ENCODE measurements at places on chromosomes 16 and 17.

DNA sequence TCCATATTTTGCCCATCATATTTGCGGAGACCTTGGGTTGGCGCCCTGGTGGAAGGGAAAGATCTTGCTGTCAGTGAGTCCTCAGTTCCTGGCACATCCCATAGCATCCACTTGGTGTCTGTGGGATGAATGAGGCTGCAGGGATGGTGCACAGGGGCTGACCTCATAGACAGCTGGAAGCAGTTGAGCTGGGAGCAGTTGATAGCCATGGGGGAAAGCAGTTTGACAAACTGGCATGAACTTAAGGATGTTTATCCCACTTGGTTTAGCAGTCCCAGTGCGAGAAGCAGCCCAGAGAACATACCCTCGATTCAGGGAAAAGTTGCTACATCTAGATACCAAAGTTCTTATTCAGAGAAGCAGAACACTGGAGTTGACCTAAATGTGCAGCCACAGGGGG is 80.7 kb downstream of the SNX29 start:
- no peak for DNase-seq

DNA sequence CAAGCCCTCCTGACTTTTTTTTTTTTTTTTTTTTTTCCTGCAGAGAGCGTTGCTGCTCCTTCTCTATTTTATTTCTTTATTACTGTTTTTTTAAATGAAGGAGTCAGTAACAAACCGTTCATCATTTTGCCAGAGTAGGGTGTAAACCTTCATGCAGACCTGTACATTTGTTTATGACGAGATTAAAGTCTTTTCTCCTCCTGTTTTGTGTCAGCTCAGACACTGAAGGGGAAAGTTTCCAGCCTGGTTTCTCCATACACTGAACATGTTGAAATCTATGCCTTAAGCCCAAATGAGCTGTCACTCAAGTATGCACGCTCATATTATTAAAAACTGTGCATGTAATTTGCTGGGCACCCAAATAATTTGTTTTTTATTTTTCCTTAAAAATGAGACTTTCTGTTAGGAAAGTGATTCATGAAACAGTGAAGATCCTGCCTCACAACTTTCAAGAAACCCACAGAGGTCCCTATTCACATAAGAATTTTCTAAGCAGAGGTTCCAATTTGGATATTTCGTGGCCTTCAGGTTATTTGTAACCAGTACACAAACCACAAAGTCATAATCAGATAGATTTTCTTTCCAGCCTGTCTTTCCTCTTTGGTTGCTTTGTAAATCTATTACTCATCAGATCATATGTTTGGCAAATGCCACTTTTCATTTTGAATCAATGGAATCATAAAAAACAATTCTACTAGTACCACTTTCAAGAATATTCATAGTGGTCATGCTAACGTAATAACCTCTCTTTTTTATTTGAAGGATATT is 700.3 kb downstream of the MAF start:
- DNase-seq = no peak

DNA sequence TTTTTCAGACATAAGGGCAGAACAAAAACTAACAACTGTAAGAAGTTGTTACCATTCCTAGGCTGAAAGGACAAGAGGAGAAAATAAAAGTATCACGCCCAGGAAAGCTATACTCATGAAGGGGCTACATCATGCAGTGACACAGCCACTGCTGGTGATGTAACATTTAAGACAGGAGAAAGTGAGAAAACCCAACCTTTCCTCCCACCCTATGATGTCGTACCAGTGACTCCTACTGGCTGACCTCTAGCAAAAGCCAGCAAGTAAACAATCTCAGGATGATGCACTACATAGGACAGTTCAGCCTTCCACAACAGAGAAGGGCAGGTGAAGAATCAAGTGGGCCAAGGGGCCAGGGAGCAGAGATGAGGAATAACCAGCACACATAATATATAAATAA is 14.0 kb upstream of the OR1E2 start:
- DNase-seq = peak; percentile 18

- no peak for DNase-seq
These were observed 32.2 kb upstream of the MLKL start for GRCh38 chr16:74732707-74733350.

DNA sequence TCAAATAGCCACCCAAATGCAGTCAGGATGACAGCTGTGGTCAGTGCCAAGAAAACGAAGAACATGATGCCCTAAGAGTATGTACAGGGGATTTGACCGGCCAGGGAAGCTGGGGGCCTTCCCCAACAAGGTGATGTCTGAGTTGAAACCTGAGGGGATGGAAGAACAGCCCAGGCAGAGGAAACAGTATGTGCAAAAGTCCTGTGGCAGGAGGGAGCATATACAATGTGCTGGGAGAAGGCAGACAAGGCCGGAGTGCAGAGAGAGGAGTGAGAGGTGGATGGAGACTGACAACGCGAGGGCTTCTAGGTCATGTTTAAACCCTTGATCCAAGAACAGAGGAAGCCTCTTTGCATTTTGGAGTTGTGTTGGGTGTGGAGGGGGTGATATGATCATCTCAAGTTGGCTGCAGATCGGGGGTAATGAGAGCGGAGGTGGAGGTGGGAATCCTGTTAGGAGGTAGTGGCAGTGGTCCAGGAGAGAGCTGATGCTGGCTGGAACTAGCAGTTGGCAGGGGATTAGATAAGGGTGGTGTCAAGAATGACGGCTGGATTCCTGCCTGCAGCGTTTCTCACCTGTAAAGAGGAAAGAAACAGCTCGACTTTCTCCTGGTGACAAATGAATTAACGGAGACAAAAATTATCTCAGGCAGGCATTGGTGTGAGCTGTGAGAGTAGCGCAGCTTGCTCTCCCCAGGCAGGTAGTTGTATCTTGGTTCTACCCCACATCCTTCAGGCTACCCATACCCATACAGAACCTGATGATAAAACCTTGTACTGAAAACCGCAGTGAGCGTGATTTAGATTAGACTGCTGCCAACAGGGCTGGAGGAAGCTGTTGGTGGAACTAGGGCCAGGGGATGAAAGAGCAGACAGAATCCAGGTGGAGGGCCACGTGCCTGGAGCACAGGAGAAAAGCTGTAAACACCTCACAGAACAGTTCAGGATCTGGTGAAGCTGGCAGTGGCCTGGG is 37.2 kb upstream of the NGFR start:
- DNase-seq = no peak

- no peak for DNase-seq
These were observed 5.9 kb downstream of the CA5A start for GRCh38 chr16:87930456-87930855.

DNA sequence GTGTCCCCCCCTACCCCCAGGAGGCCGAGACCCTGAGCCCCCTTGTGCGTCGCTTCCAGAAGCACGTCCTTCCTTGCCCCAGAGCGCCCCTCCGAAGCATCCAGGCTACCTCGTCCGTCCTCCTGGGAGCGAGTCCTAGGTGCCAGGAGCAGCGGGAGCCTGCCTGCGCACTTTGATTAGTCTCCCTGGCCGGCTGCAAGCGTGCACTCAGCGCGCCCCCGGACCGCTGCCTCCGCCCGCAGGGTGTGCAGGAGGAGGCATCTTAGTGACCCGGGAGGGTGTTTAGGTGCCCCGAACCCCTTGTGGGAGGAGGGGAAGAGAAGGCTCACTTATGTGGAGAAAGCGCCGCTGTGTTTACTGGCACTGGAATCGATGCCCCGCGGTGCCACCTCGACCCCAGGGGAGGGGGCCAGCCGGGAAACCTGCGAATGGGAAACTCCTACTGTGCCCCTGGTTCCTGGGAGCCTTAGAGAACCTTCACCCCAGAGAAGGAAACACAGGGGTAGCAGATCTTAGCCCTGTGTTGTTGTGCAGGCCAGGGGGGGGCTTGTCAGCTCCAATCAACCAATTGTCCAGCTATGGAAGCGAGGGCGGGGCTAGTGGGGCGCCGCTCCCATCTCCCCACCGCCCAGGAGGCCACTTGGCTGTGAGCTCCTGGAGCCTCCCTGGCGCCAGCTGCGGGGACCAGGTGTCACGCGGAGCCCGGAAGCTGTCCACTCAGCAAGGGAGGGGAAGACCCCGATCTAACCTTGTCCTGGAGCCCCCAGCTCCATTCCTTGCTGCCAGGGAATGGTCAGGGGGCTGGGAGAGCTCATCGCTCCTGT is 922.8 kb upstream of the EEF2KMT start:
- DNase-seq = no peak

DNA sequence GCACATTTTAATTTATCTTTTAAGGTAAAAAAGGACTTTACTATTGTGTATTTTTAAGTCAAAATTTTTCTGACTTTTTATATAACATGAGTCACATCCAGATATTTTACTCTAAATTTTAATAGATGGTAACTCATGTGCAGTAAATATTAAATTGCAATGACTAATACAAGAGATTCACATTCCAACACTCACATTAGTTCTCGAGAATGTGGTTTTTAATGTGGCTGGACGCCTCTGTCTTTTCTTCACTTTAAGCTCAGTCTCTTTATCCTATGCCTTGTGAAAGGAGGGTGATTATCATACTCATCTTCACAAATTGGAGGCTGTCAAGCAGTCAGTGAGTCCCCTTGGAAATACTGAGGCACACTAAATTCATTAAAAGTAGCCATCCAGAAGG is 315.6 kb downstream of the HS3ST3B1 start:
- DNase-seq = no peak

GRCh38 chr17:74605361-74605760 is 13.3 kb upstream of the CD300LD start:
- DNase-seq = no peak

DNA sequence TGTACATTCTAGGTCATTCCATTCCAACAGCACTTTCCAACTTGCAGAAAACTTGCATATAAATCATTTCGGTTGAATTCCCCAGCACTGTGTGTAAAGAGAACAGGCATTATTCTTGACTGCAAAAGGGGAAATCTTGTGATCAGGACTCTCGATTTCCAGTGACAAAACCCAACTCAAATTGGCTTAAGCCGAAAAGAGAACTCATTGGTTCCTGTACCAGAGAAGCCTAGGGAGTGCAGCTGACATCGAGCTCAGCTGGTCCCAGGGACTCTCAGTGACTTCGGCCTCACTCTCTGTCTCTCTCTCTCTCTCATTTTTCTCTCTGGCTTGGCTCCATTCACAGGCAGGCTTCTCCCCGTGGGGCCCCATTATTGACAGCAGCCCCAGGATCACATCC is 30.7 kb downstream of the CD300LF start:
- DNase-seq = no peak

DNA sequence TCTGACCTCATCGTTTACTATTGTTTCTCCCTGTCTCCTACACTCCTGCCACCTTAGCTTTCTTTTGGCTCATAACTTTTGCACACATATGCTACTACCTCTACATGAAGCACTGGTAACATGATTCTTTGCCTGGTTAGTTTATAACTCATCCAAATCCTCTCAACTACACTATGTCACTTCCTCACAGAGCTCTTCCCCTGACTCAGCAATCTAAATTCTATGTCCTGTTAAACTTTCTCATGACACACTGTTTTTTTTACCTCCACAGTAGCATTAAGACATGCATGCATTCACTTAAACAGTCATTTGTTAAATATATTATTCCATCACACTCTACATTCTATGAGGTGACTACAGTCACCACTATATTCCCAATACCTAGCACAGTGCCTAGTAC is 19.7 kb downstream of the APPBP2 start:
- no peak for DNase-seq

DNA sequence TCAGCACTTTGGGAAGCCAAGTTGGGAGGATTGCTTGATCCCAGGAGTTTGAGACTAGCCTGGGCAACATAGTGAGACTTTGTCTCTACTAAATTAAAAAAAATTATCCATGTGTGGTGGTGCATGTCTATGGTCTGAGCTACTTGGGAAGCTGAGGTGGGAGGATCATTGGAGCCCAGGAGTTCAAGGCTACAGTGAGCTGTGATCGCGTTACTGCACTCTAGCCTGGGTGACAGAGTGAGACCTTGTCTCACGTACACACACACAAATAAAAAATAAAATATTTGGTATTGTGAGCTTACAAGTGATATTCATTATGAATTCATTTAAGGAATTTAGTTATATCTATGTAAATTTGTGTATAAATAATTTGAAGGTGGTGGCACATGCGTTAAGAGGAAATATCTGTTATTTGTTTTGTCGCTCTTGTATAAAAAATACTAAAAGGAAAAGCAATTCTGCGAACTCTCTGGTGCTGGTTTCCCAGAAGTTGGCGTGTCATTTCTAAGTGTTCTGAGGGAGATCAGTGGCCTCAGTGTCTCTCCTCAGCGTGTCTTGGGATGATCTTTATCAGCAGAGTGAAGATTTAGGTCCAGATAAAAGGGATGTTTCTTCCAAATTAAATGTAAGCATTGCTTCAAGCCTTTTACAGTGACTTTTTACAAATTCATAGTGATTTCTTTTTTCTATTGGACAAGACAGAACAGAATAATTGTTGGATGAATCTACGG is 187.6 kb downstream of the FTO start:
- no peak for DNase-seq

Measured in HL-60 (cell line).